CD8-positive, alpha-beta T cell (primary cell): ENCODE measurements at places on chromosomes 7 and 10. TPM values are rescaled to one million over a fixed set of nuclear protein-coding genes. Genes with fewer than 3 reads are reported as not detected.

DNA sequence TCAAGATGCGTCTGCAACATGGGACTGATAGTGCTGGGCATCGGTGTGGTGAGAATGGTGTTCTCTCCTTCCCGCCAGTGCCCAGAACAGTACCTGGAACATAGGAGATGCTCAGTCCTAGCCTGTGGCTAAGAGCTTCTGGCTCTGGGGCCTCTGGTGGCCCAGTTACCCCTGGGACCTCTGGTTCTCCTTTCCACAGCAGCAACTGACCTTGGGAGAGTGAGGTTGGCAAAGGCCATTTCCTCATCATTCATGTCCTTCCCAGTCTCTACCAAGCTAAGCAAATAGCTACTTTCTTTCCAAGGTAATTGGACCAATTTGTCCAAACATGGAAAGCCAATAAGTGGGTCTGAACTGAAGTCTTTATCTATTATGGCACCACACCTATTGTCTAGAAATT is 11.6 kb upstream of the GOLGA7B start:
- DNase-seq: no peak

GRCh38 chr7:158525648-158526484 is 61.8 kb downstream of the PTPRN2 start:
- DNase-seq: no peak

DNA sequence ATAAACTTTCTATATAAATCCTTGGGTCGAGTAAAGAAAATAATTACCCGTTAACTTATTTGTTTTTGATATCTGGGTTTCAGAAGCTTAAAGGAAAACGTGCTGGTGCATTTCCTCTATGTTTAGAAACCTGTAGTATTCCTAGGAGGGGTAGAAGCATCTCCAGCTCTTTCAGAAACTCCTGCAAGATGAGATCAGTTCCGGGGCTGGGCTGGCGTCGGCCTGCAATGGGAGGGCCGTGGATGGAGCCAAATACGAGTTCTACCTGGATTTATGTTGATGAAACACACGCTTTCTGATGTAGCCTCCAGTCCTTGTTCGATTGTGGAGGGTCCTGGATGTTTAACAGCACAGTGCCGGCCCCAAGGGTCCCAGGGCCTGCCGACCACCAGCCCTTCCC is 35.8 kb upstream of the DIP2C start:
- no peak for DNase-seq

- DNase-seq: no peak
These were observed 261.3 kb downstream of the BICC1 start for GRCh38 chr10:58773944-58774343.

- DNase-seq: no peak
These were observed 16.3 kb downstream of the REEP3 start for GRCh38 chr10:63537536-63537935.

The RALA gene
- total RNA-seq: 37.5 TPM

The PNLIPRP2 gene
- total RNA-seq: not detected

DNA sequence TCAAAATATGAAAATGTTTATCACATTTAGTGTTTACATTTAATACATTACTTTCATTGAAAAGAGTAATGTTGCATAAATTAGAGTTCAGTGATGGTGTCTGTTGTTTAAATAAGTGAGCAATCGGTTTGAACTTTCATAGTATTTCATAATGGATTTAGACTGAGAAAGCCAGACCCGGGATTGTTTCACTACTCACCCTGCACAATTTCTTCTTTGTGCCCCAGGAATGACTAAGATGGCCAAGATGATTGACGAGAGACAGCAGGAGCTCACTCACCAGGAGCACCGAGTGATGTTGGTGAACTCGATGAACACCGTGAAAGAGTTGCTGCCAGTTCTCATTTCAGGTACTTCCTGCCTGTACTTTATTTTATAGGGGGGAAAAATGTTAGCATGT is 74.6 kb downstream of the VCL start:
- DNase-seq: no peak

- no peak for DNase-seq
These were observed 866.5 kb upstream of the GHITM start for GRCh38 chr10:83272666-83273434.

- DNase-seq: no peak
These were observed 72.3 kb downstream of the AMZ1 start for GRCh38 chr7:2760098-2760889.

The ASZ1 gene
- not detected for total RNA-seq

DNA sequence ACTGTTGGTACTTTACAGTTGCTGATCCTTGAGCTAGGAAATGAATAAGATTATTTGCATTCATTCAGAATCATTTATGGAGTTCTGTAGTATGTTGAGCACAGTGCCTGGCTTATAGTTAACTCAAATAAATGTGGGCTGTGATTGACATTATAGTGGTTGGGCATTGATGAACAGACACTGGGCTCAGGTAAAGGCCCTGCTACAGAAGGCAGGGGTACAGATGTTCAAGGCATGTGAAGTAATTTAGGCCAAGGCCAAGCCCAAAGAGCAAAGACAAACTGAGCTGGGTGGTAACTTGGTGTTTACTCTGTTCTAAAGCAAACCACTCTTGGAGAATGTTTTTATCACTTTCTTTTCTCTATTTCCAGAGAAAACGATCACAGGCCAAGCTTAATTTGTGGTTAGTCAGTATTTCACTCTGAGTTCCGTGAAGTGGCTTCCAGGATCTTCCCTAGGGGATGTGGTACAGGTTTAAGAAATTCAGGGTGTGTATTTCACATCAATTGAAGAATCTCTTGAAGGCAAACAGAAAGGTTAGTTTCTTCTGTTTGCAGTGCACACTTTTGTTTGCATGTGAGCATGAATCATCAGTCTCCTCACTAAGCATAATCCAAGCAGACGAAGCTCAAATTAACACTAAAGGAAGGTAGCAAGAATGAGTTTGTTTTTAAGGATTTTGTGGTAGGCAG is 113.9 kb upstream of the PRR15 start:
- DNase-seq: no peak

The CREB3L2 gene
- 12.6 TPM for total RNA-seq

GRCh38 chr7:27149842-27150567 is 2.4 kb downstream of the HOXA3 start:
- no peak for DNase-seq

DNA sequence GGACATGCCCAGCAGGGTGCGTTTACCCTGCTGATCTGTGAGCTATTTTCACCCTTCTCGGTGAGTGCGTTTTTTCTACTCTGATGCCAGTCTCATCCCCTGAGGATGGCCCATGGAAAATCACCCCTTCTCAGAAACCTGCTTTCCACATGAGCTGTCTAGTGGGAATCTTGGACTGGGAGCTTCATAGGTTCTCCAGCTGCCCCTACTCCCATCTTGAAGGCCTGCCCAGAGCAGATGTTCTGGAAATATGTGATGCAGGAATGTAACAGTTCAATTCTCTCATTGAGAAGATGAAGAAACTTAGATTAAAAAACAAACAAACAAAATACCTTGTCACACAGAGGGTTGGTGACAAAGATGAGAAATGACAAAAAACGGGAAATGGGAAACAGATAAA is 146.9 kb upstream of the RAB11FIP2 start:
- no peak for DNase-seq

DNA sequence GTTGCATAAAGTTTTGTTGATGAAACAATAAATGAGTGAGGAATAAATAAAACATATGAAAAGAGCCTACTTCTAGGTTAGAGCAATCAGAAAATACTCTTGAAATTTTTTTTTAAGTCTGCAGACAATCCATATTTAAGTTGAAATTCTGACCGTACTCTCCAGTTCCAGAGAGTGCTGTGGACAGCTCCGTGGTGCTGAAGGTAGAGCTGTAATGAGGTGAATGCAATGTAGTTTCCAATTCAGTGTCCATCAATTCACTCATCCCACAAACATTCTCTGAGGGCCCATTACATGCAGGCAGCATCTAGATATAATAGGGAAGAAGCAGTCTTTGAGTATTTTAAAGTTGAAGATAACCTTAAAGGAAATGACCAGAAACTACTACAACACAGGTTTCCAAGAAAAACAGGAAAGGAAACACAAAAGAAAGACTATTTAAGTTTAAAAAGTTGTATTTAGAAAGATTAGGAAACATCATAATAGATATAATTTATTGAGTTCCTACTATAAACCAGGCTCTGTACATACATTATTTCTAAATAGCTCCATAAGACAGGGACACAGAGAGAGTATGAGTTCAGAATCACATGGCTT is 44.0 kb upstream of the CRTAC1 start:
- DNase-seq: no peak

The C7orf57 gene
- total RNA-seq: not detected
